ENCODE measurements at places on chromosomes 3 and 15.

- DNase-seq = no peak
These were observed 4.3 kb downstream of the SNTN start for GRCh38 chr3:63656786-63657185.

- DNase-seq = no peak
These were observed 6.6 kb upstream of the ADGRG7 start for GRCh38 chr3:100602506-100603444.

GRCh38 chr3:180961552-180961951 lies 28.0 kb downstream of the DNAJC19 start:
- no peak for DNase-seq

- DNase-seq = no peak
These were observed 51.1 kb downstream of the GTF2E1 start for GRCh38 chr3:120793601-120794000.

DNA sequence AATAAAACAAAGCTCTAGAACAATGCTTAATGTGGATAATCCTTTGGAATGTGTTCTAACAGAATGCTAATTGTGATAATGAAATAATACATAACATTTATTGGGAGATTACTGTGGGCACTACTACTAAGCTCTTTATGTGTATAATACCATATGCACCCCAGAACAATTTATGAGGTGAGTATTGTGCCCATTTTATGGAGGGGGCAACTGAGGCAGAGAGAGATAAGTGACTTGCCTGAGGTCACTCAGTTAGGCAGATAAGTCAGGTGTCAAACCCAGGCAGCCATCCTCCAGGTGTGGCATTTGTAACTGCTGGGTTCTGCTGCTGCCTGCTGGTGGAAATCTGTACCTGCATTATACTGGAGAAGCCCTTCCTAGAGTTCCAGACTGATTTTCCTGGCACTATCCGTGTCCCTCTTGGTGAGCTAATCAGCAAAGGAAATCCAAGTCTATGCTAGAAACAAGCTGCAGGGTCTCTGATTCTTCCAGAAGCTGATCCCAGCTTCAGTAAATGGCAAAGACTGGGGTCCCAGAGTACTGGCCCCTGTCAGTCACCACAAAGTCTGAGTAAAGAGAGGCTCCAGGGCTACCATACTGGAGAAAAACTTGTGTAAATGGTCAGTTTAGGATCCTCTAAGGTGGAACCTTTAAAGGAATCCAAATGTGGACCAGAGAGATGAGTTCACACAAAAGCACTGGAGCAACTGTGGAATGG lies 22.6 kb upstream of the RBP1 start:
- DNase-seq = no peak

DNA sequence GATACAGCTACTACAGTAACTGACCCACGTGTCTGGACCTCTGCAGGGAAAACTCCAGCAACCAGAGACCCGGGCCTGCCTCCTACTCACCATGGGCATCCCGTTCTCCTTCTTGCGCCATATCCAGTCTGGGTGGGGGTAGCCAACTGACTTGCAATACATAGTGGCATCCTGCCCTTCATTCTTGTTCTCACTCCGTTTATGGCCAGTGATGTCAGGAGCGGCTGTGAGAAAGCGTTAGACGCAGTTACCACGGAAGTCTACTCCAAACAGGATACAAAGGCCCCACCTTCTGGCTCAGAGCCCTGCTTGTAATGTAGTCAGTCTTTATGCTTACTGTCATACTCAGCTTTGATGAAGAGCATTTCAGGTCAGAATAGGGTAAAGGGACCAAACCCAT lies 59.6 kb downstream of the NPTN start:
- no peak for DNase-seq
